Stimulated activated naive CD8-positive, alpha-beta T cell treated with anti-CD3 and anti-CD28 coated beads, Interleukin-15, amount 100 ng/mL, for 72 hours (primary cell): ENCODE measurements at places on chromosomes 11 and 22.

GRCh38 chr11:75585293-75585670, 23.2 kb downstream of the SERPINH1 start:
- DNase-seq: no peak

GRCh38 chr22:40922484-40923303, 28.5 kb upstream of the RBX1 start:
- DNase-seq: peak; percentile 14

DNA sequence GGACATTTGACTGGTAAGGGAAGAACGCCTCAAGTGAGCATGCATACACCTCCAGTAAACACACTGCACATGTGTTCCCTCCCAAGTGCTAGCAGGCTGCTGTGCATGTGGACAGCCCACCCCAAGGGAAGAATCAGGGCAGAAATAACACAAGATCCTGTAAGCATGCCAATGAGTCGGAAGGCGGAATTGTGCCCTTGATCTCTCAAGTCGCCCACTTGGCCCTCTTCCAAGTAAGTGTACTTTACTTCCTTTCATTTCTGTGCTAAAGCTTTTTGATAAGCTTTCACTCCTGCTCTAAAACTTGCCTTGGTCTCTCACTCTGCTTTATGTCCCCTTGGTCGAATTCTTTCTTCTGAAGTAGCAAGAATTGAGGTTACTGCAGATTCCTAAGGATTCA, 139.6 kb downstream of the TRPC6 start:
- no peak for DNase-seq

DNA sequence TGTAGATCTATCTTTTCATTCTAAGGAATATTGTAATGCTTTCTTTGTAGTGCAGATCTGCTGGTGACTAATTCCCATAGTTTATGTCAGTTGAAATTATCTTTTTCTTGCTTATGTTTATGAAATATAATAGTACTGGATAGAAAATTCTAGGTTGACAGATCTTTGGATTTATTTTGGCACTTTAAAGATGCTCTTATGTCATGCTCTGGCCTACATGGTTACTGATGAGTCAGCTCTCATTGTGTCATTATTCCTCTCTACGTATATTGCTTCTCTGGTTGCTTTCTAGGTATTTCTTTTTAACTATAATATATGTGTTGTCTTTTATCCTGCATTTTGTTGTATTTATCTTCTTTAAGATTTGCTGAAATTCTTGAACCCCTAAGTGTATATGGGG, 955.5 kb upstream of the CHORDC1 start:
- no peak for DNase-seq

DNA sequence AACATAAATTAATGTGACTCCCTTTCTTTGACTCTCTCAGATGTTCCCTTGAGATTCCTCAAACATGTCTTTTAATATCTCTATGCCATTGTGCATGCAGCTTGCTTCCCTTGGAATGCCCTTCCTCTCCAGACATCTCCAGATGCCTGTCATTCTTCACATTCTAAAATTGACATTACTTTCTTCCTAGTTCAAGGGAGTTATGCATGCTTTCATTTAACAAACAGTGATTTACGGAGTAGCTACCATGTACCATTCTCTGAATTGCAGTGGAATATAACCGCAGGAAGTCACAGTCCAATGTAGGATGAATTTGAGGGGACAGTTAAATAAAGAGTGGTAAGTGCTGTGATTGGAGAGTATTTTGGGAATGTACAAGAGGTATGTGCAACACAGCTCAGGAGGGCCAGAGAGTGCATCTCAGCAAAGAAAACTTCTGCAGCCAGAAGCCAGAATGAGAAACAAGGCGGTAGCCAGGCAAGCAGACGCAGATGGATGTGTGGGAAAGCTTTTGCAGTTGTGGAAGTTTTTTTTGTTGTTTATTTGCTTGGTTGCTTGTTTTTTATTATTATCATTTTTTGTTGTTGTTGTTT, 18.7 kb downstream of the MMP10 start:
- no peak for DNase-seq

- no peak for DNase-seq
These were observed 902.2 kb downstream of the BRD1 start for GRCh38 chr22:48925450-48925849.

DNA sequence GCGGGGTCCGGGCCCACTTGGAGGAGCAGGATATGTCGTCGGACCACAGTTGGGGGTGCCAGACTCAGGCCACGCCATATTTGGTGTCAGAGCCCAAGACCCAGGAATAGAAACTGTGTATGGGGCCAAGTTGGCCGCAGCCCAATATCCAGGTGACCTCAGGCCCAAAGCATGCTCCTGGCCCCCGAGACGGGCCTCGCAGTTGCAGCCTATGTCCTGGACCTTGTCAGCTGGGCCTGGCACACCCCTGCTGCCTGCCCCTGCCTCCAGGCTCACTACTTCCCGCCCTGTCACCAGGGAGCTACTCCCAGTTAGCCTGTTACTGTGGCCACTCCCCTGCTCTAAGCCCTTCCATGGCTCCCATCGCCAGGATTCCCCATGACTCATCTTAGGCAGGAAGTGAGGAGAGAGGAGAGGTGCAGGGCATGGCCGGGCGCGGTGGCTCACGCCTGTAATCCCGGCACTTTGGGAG, 23.1 kb downstream of the A4GALT start:
- DNase-seq: no peak

GRCh38 chr11:47538741-47539565, 14.0 kb downstream of the CELF1 start:
- no peak for DNase-seq

DNA sequence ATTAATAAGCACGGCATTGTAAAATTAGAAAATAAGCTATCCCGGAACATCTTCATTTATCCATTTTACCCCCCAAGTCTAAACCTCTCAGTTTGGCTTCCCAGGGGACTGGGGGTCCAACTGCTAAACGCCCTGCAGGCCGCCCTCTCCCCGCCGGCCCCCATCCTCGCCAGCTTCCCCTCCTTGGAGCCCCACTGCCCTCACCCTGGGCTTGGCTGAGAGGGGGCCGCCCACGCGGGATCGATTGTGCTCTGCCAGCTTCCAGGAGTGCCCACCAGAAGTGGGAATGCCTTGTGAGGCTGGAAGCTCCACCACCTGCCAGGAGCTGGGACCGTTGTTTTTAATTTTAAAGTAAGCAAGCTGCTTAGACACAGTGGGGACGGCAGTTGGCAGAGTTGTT, 353.5 kb downstream of the TBC1D22A start:
- DNase-seq: no peak

GRCh38 chr11:6251120-6251733, 8.4 kb upstream of the CCKBR start:
- DNase-seq: peak; percentile 41

DNA sequence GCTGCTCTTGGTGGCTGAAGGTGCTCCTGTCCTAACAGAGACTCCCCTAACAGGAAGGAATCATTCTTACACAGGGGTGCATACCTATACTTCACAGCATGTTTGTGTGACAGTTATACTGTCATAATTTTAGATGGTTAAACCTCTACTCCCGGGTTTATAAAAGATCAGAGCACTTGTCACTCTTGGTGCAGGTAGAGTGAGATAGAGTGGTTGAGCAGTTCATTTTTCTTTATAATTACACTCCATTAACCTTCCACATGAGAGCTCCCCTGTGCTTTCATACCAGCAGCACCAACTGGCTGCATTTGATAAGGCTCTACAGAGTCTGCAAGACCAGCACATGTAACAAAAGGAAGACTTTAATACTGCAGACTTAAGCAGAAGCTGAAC, 72.9 kb downstream of the LARGE2 start:
- DNase-seq: no peak

DNA sequence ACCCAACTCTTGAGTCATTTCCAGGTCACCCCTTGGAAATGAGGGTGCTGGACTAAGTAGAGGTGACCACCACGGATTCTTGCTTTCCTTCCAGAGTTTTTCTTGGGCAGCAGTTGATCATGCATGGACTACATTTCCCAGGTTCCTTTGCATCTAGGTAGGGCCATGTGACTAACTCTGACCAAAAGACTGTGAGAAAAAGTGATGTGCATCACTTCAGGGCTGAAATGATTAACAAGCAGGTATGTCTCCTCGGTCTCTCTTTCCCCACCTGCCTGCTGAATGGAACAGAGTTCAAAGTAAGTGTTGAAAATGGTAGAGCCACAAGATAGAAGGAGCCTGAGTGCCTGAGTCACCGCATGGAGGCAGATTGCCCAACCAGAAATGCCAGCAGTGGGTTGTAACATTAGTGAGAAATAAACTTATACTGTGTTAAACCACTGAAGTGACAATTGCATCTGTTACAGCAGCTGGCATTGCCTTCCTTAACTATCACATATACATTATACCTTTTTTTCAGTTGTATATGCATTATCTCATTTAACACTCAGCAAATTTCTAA, 113.5 kb downstream of the MN1 start:
- no peak for DNase-seq

DNA sequence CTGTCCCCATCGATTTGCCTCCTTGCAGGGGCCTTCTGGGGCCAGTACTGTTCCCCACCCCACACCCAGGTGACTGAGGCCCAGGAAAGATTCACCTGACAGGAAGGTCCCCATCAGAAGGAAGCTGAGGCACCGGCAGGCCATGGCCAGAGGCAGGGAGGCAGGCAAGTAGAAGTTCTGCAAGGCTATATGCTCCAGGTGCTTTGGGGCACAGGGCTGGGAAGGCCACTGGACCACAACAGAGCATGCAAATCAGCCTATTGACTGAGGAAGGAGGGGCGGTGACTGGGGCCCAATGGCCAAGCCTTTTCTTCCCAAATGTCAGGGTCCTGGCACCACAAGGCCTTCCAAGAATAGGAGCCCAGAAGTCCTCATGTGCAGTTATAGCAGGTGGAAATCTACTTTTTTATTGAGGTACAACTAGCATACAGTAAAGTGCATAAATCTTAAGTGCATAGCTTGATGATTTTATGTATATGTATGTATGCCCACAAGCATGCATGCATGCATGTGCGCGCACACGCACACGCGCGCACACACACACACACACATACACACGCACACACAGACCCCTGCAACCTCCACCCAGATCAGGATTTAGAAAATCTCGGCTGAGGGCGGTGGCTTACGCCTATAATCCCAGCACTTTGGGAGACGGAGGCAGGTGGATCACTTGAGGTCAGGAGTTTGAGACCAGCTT, at the start of gene VPREB3:
TSS of gene VPREB3 (minus strand) at position 206 of the 700 bp plus-strand sequence. CDS start at position 144, 62 bp downstream.
- DNase-seq: no peak

- no peak for DNase-seq
These were observed 188.2 kb downstream of the BLID start for GRCh38 chr11:121927789-121928188.

DNA sequence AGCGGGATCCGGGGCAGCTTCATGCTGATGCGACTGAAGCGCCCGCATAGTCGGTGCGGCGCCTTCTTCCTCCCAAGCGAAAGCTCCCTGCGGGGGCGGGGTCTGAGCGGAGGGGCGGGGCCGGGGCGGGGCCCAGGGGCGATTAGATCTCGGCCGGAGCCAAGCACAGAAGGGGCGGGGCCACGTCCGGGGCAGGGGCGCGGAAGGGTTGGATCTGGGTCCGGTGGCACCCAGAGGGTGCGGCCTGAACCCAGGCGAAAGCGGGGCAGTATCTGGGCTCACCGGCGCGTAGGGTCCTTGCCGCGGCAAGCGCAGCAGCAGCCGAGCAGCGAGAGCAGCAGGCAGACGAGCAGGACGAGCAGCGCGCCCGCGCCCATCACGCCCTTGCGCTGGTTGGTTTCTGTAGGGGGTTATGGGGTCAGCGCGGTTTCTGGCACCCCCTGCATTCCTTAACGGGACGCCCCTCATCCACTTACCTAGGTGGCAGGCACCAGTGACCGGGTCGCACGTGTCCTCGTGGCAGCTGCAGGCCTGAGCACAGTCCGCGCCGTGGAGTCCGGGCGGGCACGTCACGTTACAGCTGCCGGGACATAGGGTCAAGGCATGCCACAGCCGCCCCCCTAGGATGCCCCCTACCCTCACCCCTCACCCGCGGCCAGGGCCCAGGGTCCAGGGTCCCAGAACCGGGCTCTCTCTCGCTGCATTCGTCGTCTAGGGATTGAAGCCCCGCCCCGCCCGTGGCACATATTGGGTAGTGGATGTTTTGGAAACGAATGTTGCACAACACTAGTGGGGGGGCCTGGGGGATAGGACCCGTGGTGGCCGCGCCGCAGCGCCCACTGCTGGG, 8.1 kb downstream of the SCARF2 start:
- peak; percentile 72 for DNase-seq

DNA sequence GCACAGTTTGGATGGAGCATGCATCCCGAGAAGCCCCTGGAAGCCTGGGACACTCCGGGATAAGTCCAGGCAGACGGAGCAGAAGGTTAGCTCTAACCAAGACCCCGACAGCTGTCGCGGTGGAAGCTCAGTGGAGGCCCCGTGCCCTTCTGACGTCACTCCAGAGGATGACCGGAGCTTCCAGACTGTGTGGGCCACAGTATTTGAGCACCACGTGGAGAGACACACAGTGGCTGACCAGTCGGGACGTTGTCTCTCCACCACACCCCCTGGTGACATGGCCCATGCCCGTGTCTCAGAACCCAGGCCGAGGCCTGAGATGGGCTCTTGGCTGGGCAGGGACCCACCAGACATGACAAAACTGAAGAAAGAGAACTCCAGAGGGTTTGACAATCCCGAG, 86.3 kb downstream of the KIAA1671 start:
- DNase-seq: no peak

GRCh38 chr22:19886605-19887255, 32.1 kb upstream of the GNB1L start:
- DNase-seq: no peak

DNA sequence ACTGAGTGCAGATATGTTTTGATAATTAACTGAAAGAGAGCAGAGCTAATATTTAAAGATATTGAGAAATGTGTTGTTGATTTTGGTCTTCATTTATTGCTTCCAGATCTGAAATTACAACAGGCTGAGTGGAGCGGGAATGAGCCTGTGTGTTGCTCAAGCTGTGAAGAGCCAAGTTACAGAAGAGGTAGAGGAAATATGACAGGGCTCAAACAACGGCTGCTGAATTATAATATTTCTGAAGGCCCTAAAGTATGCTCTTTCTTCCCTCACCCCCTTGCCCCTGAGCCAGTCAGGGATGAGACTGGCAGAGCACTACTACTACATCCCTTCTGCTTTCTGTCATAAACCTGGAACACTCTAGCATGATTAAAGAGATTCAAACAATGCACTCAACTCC, 115.6 kb downstream of the FANCF start:
- DNase-seq: no peak

- no peak for DNase-seq
These were observed 78.8 kb upstream of the TOP3B start for GRCh38 chr22:22061085-22062077.
